ENCODE measurements at places on chromosomes 5 and 9.

GRCh38 chr9:116381350-116381749 lies 227.8 kb downstream of the PAPPA start:
- DNase-seq = no peak

GRCh38 chr9:122236681-122237080 lies 7.9 kb upstream of the LHX6 start:
- no peak for DNase-seq

DNA sequence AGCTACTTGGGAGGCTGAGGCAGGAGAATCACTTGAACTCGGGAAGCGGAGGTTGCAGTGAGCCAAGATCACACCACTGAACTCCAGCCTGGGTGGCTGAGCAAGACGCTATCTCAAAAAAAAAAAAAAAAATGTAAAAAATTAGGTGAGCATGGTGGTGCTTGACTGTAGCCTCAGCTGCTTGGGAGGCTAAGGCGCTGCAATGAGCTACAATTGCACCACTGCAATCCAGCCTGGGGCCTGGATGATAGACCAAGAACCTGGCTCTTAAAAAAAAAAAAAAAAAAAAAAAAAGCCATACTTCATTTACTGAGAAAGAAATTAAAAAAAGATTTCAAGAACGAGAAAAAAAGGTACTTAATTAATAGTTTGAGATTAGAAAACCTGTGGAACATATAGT lies 62.1 kb downstream of the SVEP1 start:
- DNase-seq = no peak

DNA sequence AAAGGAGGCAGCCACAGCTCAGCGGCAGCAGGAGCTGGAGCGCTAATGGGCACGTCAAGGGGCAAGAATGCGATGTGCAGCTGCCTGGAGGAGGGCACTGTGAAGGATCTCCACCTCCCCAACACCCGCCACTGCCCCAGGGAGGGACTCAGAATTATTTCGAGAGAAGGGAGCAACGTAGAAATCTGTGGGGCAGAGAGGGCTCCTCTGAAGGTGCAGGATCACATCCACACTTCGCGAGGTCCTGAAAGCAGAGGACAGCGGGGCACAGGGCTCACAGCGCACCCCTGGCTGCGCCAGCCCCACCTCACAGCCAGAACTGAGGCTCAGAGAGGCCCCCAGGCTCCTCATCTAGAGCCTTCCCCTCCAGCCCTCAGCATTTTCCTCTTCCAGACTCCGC lies 7.9 kb downstream of the COL23A1 start:
- DNase-seq = no peak

DNA sequence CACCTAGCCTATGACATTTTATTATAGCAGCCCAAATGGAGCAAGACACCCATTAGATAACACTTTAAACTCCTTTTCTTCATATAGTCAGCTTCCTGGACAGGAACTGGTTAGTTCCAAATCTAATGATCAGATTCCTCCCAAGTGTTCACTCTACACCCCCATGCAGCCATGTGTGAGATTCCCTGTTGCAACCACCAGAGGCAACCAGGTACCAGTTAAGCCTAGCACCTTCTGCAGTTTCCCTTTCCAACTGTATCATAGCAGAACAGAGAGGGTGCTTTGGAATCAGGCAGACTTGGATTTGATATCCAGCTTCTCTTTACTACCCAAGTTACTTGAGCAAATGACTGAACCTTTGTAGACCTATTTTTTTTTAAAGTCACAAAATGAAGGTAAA lies 296.6 kb upstream of the PCSK5 start:
- no peak for DNase-seq

Measured in urothelium cell line (cell line).